Fibroblast of skin of scalp (primary cell): ENCODE measurements at places on chromosomes 5 and 9.

GRCh38 chr9:24832307-24832706, 286.6 kb upstream of the IZUMO3 start:
- DNase-seq = peak; percentile 0

DNA sequence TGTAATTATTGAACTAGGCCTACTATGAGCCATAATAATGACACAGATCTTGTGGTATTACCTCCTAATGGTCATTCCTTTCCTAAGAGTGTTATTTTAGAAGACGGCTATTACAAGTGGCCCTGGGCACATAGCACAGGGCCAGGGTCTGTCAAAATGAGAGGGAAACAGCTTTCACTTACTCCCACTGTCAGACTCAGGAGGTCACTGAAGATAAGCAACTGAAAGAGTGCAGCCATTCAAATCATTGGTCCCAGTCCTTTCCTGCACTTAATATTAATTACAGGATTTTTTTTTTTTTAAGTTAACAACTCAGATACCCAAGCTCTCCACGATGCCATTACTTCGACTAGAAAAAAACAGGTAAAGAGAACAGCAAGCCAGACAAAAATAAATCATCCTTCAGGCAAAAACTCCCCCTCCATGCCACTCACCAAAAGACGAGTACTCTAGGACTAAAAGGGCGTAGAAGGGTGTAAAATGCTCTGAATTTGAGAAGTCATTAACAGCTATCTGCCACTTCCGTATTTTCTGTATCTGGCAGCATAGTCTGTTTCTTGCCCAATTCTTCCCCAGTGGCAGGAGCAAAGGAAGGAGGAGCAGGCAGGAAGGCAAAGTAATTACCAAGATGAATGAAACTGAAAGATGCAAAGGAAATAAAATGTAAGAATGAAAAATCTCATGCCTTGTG, 87.4 kb downstream of the ZNF608 start:
- no peak for DNase-seq

DNA sequence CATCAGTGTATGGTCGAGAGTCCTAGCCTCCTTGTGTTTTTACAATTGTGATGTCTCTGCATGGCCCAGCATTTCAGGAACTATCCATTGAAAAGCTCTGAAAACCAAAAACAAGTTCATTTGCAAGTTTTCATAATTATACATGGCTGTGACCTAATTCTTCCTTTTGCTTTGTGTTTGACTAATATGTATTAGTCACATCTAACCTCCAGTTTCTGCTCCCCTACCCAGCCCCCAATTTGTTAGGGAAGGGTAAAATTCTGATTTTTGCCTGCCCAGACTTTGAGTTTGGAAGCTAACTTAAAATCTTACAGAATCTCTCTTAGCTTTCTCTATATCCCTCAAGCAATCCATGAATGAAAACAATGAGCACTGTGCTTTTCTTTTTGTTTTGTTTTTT, 128.2 kb upstream of the SEMA6A start:
- DNase-seq = no peak

- DNase-seq = peak; percentile 23
Observed at GRCh38 chr5:180718810-180719453, 20.9 kb downstream of the OR2Y1 start.

DNA sequence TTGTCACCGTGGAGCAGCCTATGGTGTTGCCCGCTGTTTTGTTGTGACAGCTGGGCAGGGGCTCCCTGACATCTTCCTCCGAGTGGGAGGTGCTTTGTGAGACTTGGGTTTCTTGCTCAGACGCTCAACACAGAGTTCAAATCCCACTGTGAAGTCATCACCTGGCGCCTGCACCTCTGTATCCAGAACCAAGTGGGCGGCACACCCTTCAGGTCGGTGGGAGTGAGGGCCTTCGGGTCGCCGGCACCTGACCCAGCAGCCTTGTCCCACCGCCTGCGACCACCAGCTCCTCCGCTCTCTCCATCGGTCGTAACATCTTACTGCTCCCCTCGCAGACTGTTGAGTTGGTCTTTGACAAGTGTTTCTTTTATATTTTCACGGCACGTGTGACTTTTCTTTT, 37.6 kb upstream of the EXOC3 start:
- no peak for DNase-seq

DNA sequence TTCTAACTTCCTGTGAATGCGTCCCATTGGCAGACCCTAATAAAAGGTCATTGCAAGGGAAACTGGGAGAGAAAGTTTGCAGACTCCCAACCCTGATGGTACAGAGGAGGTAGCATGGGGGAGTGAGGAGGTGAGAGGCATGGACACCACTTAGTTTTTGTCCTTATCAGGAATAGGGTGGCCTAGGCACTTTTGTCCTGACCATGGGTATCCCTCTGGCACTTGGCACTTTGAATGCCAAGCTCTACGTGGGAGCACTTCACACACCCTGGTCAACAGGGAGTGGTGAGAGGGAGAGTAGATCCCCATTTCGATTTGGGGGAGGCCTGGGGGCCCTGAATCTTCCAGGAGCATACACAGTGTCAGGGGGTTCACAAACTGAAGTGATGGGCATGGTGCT, 75.6 kb upstream of the SH3PXD2B start:
- DNase-seq = no peak

DNA sequence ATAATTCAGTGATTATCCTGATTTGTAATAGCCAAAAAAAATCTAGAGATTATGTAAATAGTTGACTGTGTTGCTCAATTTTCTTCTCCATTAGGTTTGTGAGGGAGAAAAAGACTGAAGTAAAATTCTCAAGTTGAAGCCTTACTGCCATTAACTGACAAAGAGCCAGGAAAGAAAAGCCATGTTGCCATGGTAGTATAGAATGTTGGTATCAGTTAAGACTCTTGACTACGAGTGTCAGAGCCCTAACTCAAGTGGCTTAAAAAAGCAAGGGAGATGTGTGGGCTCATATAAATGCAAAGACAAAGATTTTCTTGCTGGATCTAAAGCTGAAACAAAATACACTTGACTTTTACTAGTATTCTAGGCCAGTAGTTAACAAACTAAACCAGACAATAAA, 571.7 kb downstream of the KCTD16 start:
- no peak for DNase-seq

DNA sequence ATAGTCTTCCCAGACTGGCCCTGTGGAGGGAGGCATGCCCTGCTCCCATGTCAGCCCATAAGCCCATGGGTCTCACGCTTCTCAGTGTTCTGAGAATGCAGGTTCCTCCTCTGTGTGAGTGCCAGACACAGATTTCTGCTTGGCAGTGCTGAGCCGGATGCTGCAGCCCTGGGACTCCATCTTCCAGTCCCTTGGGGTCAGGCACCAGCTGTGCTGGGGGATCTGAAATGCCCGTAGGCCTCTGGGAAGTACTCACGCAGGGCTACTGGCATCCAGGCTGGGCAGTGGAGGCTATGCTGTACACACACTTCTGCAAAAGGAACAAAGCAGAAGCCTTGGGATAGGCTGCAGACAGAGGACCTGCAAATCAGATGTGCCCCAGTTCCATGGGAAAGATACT, 1944.6 kb downstream of the EFNA5 start:
- no peak for DNase-seq
